ENCODE measurements at places on chromosomes 16 and 17. TPM values are rescaled to one million over a fixed set of nuclear protein-coding genes. Genes with fewer than 3 reads are reported as not detected.

CDH5 gene
- total RNA-seq = not detected

MRTFB gene
- total RNA-seq = 11.3 TPM

SULT1A1 gene
- total RNA-seq = 5.0 TPM

TBC1D3G gene
- not detected for total RNA-seq

HASPIN gene
- 0.64 TPM for total RNA-seq

XAF1 gene
- under 0.01 TPM for total RNA-seq

HBA1 gene
- total RNA-seq = not detected

MYO15A gene
- 1.6 TPM for total RNA-seq

GPR139 gene
- total RNA-seq = not detected

TBC1D3E gene
- total RNA-seq = 0.77 TPM

PLXDC1 gene
- under 0.01 TPM for total RNA-seq

CBX8 gene
- 2.7 TPM for total RNA-seq

MRPL27 gene
- total RNA-seq = 117 TPM

ZSCAN10 gene
- not detected for total RNA-seq

YPEL3 gene
- 7.4 TPM for total RNA-seq

CRYM gene
- total RNA-seq = 1.2 TPM

CARD14 gene
- 8.7 TPM for total RNA-seq

AURKB gene
- total RNA-seq = 1.6 TPM

GFAP gene
- not detected for total RNA-seq

MC1R gene
- 1.6 TPM for total RNA-seq

PMM2 gene
- 20.5 TPM for total RNA-seq

NECAB2 gene
- not detected for total RNA-seq

KRT33A gene
- total RNA-seq = 0.13 TPM

WNT9B gene
- total RNA-seq = not detected

USP43 gene
- total RNA-seq = 13.4 TPM

COG4 gene
- 45.3 TPM for total RNA-seq

SSTR5 gene
- total RNA-seq = not detected

GUCY2D gene
- total RNA-seq = 0.13 TPM

CPHXL gene
- total RNA-seq = not detected

HSD17B1 gene
- 7.4 TPM for total RNA-seq

LPO gene
- total RNA-seq = not detected

CHST4 gene
- total RNA-seq = under 0.01 TPM

PYDC1 gene
- total RNA-seq = not detected

HS3ST3A1 gene
- total RNA-seq = 0.53 TPM

PYY gene
- total RNA-seq = 0.79 TPM

MYH2 gene
- not detected for total RNA-seq

HYDIN gene
- 0.38 TPM for total RNA-seq

PPL gene
- 378 TPM for total RNA-seq

PRKCB gene
- total RNA-seq = not detected
